ENCODE measurements at places on chromosomes 2 and 18.

GRCh38 chr2:219169930-219170654 lies at the start of gene SLC23A3:
SLC23A3 (minus strand) TSS chr2:219170029; CDS start chr2:219169984, 45 bp downstream.
- DNase-seq = no peak

GRCh38 chr2:160305081-160305750 lies 105.1 kb upstream of the ITGB6 start:
- DNase-seq = no peak

GRCh38 chr2:234366891-234367290 lies 130.0 kb downstream of the ARL4C start:
- DNase-seq = peak; percentile 36

DNA sequence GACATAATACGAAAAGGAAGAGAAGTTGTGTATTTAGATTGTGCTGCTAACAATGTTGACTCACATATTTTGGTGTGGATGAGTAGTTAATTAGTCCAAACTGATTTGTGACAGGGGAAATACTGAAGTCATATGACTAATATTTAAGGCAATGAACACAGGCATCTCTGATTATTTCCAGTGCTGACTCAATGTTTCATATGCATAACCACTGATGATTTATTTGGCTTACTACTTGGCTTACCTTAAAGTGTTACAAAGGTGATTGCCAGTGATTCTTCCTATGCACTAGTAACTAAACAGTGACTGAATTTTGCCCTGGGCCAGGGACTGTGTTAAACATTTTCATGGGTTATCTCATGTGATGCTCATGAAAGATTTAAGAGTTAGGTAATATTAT lies 722.6 kb downstream of the METTL4 start:
- no peak for DNase-seq

GRCh38 chr18:48119204-48119603 lies 188.7 kb upstream of the SMAD2 start:
- DNase-seq = no peak

- peak; percentile 58 for DNase-seq
Measured at GRCh38 chr2:66438891-66439811, 4.2 kb downstream of the MEIS1 start.

- DNase-seq = no peak
Measured at GRCh38 chr2:200104015-200104414, 148.6 kb downstream of the MAIP1 start.

GRCh38 chr2:159091381-159091780 lies 122.9 kb downstream of the TANC1 start:
- no peak for DNase-seq
